ENCODE measurements at places on chromosomes 5 and 9.

GRCh38 chr5:91119981-91120850 lies 262.9 kb downstream of the ARRDC3 start:
- no peak for DNase-seq

GRCh38 chr5:115389799-115390382 lies 93.4 kb upstream of the CCDC112 start:
- no peak for DNase-seq

DNA sequence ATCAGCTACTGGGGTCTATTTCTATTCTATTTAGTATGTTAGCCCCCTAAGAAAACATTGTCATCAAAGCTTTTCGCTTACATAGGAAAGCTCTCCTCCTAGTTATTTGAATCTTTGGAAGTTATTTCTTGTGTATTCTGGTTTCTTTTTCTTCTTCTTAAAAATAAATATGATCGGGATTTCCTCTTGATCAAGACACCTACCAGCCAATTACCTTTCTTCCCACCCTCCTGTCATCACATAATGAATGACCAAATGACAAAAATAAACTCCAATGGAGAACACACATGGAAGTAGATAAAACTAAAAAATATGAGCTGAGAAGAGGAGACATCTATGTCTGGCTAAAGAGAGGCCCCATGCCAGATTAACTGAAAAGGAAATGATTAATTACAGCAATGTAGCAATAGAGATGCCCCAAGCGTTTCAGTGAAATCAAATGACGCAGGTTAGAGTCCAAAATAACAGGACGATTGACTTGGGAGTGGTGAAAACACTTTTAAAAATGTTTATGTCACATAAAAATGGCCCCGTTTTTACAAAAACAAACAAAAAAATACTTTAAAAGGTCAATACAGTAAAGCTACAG lies 59.5 kb upstream of the PCSK1 start:
- DNase-seq = no peak

GRCh38 chr5:36638056-36638455 lies 31.6 kb downstream of the SLC1A3 start:
- no peak for DNase-seq

DNA sequence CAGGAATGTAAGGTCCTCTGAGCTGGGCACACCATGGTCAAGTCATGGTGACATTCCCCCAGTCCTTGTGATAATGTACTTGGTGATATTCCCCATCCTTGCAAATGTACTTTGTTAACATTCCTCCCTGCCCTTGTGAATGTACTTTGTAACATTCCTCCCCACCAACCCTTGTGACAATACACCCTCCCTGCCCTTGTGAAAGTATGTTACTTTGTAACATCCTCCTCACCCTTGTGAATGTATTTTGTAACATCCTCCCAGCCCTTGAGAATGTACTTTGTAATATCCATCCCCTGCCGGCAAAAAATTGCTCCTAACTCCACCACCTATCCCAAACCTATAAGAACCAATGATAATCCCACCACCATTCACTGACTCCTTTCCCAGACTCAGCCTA lies 53.3 kb downstream of the RAPGEF6 start:
- no peak for DNase-seq

- DNase-seq = no peak
These were observed 647 bp downstream of the PDE8B start for GRCh38 chr5:77210964-77211690.

- DNase-seq = no peak
These were observed 38.9 kb upstream of the CTXN3 start for GRCh38 chr5:127609957-127610356.

DNA sequence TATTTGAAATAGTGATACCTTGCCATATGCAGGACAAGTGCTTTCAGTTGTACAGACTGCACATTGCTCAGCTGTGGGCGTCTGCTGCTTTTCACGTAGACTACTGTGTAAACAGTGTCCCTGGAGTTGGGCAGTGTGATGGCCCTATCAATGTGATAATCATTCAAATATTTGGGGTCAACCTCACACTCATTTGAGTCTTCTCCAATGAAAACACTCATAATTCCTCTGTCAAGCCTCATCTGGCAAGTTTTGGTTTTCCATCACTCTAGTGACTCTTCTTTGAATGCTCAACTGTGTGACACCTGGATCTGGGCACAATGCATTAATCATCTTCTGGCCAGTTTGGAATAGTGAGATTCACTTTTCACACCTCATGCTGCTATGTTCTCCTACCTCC lies 64.4 kb downstream of the UGCG start:
- DNase-seq = no peak

DNA sequence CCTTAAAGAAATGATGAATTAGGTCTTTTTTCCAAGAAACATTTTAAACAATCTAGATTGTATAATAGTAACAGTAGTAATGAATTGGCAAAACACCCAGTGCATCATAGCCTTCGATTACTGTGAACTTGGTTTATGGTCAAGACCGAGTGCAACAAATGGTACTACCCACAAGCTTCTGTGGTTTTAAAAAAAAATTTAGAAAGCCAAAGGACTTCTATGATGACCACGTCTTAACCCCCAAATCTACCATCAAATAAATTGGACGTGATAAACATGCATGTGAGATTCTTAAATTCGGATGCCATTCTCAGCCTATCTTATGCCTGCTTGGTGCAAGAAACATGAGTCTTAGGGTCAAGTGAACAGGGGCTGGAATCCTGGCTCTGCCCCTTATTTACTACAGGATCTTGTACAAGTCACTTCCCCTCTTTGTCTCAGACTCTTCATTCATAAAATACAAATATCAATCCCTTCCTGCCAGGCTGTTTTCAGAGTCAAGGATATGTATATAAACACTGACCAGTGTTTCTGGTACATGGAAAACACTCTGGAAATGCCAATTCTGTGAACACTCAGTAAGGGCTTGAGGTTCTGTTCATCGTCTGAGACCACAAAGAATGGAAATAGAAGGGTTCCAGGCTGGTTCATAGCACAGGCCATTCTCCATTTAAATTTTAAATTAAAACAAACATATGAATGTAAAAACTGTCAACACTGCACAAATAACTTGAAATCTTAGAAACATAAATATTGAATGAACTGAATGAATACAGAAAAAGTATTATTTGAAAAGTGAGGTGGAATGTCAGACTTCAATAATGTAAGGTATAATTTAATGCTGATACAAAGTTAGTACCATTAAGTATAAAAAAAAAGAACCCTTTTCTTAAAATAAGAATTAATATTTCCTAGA lies 107.8 kb downstream of the NR6A1 start:
- DNase-seq = no peak

- no peak for DNase-seq
These were observed 22.3 kb upstream of the UBAC1 start for GRCh38 chr9:135983208-135984071.

DNA sequence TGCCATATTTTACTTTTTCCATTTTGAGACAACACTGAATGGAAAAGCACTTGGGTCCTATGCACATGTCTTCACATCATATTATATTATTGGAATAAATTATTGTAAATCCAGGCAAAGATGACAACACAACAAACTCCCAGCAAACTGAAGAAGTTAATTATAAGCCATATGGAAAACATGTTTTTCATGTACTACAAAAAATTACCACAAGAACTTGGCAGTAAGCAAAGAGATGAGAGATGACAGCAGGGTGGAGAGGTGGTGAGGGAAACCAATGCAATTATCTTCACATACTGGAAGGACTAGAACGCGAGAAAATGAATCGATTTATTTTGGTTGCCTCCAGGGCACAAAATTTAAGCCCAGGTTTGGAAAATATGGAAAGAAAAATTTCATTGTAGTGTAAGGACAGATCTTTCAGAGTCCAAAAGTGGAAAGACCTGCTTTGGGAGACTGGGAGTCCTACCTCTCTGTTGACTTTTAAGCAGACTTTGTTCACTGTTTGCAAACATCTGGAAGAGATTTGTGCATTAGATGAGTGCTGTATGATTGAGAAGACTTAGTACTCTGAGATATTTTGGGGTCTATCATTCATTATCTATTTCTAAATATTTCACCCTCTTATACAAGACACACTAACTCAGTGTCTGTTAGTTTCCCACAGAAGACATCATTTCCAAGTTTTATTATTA lies 138.0 kb downstream of the TMEM232 start:
- DNase-seq = no peak

- no peak for DNase-seq
These were observed 18.9 kb downstream of the DPYSL3 start for GRCh38 chr5:147490989-147491388.

DNA sequence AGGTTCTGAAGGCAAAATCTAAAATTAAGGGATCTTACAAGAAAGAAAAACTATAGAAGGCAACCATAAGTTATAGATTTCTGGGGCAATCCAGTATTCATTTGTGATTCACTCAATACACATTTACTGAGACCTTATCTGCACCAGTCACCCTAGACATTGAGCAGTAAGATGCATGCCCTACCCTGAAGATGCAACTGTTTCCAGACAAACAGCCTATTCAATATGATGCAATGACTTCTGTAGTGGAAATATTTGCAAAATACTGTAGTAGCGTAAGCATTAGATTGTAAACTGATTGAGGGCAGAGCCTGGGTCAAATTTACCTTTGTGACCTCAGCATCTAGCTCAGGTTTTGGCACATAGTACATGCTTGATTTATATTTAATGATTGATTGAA lies 256.2 kb upstream of the ACTBL2 start:
- DNase-seq = no peak

GRCh38 chr5:34484216-34484920 lies 171.8 kb upstream of the RAI14 start:
- no peak for DNase-seq

- no peak for DNase-seq
These were observed 35.1 kb downstream of the BASP1 start for GRCh38 chr5:17252543-17252942.

DNA sequence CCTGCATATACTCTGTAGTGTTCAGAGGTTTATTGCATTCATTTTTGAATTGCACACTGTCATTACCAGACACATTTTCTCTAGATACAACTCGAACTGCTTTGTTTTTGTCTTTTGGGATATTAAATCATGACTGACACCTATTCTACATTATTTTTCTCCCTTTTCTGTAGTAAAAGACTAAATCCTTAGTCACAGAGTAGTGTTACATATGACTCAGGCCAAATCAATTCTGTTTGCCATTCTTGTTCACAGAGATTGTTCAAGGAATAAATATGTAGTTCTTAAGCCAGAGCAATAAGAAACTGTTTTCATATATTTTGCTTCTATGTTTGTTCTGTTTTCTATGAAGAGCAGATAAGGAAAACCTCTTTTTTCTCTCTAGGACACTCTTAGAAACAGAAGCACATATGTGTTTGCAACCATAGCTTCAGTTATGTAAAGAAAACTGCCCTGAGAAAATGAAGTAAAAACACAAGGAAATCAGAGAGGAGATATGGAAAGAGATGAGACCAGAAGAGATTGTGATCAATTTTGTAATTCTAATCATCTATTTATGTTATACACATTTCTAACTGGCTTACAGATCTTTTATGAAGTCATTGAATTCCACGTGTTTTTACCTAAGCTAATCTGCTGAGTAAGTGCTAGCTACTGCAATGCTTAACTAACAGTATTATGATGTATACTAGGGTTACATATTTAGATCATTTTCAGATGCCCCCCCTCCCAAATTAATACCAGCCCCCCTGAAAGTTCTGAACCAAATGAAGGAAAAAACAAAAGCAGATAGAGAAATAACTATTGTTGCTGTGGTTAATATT lies 1995.6 kb upstream of the CDH6 start:
- no peak for DNase-seq

DNA sequence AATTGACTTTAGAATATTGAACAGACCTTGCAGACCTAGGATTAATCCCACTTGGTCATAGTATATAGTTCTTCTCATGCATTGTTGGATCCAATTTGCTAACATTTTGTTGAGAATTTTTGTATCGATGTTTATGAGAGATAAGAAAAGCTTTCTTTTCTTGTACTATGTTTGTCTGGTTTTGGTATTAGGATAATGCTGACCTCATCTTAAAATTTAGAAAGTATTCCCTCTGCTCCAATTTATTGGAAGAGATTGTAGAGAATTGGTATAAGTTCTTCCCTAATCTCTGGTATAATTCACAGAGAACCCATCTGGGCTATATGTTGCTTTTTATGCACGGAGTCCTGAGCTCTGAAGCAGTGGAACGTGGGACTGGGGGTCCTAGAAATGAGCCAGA lies 67.7 kb downstream of the ADAMTS16 start:
- no peak for DNase-seq

- DNase-seq = no peak
These were observed 6.2 kb downstream of the PARP8 start for GRCh38 chr5:50672663-50673062.

GRCh38 chr9:4238522-4238921 lies 61.3 kb downstream of the GLIS3 start:
- DNase-seq = no peak

DNA sequence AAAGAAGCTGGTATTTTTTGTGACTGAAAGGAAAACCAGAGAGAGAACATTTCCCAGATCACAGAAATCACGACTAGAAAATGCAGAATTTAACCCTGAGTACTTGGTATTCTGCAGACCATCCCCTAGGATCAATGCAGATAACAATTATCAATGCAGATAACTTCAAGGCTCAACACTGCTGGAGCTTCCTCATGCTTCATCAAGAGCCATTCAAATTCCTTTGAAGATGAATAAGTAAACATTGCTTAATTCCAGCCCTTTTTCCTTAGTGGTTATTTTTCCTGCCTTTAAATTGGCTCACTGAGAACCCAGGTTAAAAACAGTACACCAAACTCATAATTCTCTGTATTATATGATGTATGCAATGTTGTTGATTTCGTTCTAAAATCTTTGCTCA lies 370.1 kb upstream of the TLE4 start:
- no peak for DNase-seq

GRCh38 chr5:124511791-124512190 lies 234.6 kb downstream of the ZNF608 start:
- no peak for DNase-seq

GRCh38 chr5:144950996-144951395 lies 780.3 kb downstream of the KCTD16 start:
- DNase-seq = no peak

DNA sequence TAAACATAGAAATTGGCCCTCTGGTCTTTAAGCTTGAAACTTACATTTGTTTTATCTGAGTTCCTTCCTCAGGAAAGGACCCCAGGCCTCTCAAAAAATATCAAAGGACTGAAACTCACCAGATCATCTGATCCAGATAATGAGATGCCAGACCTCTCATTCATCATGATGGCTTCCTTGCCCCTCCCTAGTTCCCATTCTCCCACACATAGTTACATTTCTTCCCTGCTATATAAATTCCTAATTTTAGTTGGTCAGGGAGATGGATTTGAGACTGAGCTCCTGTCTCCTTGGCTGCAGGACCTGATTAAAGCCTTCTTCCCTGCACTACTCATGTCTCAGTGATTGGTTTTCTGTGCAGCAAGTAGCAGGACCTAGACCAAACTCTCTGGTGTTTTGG lies 119.4 kb upstream of the SPIN1 start:
- DNase-seq = no peak

- DNase-seq = no peak
These were observed 81.3 kb upstream of the ELAVL2 start for GRCh38 chr9:23907343-23907742.

- DNase-seq = no peak
These were observed 282.5 kb downstream of the GADD45G start for GRCh38 chr9:89887286-89887685.

Measured in head of caudate nucleus (tissue), 42 donors.